ENCODE measurements at places on chromosomes 7 and 10.

- no peak for DNase-seq
Measured at GRCh38 chr7:79823246-79823951, 311.2 kb upstream of the GNAI1 start.

- no peak for DNase-seq
Measured at GRCh38 chr7:120218712-120219111, 54.3 kb upstream of the KCND2 start.

DNA sequence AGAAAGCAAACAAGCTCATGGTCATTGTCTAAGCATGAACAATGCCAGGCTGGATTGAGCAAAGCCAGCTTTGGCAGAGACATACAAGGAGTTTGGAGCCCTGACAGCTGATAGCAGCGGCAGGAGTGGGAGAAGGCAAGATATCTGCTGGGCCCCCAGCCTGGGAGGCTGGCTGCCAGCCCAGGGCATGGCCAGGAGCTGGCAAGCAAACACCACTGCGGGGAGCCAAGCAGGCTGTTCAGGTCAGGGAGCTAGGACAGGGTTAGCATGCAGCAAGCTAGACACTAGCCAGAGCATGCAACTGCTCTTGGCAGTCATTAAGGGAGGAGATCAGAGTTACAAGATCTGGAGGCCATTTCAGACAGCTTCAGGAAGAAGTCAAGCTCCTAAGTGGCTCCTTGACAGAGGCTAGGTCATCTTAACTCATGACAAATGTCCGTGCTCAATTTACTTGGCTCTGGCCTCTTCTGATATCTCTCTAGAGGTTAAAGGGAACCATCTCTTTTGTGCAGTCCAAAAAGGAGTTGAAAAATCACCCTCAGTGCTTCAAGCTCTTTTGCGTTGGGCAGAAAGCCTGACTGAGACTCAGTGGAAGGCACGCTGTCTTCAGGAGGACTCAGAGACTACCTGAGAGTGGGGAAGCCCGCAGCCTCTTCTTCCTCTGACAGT lies 436.8 kb upstream of the C7orf33 start:
- DNase-seq: no peak

DNA sequence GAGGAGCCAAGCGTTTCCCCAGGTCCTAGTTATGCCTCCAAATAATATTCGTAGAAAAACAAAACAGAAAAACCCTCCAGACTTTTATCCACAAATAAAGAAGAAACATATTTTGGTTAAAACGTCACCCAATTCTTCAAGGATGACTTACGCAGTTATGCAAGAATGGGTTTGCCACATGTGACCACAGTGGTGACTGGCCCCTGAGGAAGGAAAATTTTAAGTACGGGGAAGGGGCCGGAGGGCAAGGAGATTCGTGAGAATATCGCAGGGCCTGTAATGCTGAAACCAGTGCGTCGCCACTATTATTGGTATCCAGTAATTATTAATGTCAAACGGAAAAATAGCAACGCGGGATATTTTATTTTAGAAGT lies 537 bp upstream of the MRPS24 start:
- DNase-seq: peak; percentile 93

DNA sequence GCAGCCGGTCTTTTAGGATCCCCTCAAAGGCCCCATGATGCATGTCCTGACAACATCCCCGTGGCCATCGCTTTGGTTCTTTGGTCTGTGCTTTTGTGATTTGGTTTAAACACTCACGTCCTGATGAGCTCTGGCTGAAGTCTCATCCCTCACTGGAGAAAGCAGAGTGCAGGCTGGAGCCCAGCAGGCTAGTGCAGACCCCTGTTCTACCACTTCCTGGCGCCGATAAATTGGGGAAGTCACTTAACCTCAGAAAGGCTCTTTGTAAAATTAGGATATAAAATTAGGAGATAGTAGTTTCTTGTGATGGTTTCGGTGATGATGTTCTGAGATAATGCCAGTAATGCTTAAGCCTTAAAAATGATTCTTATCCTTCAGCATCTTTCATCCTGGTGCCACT lies 307.6 kb downstream of the GFRA1 start:
- DNase-seq: no peak

- DNase-seq: peak; percentile 8
Measured at GRCh38 chr10:123494301-123494808, 171.8 kb upstream of the GPR26 start.

- DNase-seq: peak; percentile 10
Measured at GRCh38 chr7:118949031-118949430, 724.5 kb downstream of the ANKRD7 start.

GRCh38 chr7:142240546-142240945 lies 17.3 kb downstream of the PRSS58 start:
- no peak for DNase-seq

GRCh38 chr10:43202657-43203447 lies 64.0 kb downstream of the RASGEF1A start:
- DNase-seq: no peak

DNA sequence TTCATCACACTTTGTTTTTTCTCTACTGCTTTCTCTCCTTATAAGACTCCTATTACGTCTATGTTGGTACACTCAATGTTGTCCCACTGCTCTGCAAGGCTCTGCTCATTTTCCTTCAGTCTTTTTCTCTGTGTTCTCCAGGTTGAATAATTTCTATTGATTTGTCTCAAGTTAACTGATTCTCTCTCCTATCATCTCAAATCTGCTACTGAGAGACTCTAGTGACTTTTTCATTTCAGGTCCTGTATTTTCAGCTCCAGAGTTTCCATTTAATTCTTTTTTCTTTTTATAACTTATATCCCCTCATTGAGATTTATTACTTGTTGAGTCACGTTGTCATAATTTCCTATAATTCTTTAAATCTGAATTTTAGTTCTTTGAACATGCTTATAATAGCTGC lies 100.9 kb downstream of the RNLS start:
- no peak for DNase-seq

GRCh38 chr10:103481974-103482531 lies 3.0 kb upstream of the CALHM3 start:
- DNase-seq: peak; percentile 42

DNA sequence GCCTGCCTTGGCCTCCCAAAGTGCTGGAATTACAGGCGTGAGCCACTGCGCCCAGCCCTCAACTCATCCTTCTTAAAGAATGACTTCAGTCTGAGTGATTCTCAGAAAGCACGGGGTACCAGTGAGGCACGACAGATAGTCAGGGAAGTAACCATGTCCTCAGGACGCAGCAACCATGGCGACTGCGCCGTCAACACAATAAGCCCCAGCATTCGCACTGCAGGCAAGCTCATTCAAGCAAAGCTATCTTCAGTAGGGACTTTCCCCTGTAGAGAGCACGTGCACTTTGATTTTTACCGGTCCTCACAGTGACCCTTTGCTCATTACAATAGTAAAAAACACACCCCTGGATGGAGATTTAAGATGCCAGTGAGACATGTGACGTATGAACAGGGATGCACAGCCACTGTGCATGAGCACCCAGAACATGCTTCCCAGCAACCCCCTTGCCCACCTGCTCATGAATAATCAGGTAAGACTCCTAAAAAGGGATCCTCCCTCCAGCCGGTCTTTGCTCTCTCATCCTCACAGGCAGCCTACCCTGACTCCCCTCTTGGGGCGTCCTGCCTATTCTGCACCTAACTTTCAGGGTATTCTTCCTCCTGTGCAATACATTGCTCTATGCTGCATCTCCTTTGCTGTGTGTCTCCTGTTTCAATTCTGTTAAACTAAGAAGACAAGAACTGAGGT lies 9.1 kb downstream of the WDR86 start:
- no peak for DNase-seq

DNA sequence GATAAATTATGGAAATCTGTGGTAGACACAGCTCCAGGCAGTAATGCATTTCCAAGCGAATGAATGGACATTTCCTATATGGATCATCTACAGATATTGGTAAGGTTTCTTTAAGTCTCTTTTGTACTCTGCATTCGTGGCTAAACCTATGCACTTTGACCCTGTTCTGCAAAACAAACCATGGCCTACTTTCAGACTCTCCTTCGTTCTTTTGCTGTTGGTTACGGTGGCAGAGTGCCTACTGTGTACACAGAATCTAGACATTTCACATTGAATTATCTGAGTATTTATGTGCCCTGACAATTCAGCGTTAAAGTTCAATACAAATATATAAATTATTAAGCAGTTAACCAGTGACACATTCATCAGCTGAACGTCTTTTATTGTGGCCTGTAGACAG lies 93.3 kb downstream of the MGMT start:
- no peak for DNase-seq

DNA sequence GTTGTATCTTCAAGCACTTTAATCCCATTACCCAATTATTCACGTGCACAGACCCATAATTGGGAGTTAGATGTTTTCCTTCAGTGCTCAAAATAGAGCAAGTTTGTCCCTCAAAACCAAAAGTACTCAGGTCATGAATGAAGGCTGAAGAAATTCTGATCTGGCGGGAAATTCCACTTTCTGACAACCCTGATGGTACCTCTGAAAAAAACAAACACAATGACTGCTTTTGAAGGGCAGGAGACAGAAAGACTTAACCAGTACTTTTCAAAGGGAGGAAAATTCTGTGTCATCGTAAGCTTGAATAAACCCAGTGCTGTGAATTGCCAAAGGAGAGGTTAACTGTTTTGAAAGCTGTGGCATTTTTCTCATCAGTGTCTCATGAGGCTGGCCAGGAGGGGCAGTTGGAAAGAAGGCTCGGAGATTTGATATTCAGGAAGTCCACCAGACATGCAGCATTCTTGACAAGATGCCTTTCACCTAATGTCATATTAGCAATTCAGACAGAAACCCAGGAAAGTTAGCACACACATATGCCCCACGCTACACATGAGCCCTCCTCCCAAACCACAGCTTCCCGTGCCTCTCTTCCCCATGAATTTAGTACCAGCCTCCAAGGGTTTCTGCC lies 347.0 kb downstream of the KCNMA1 start:
- DNase-seq: peak; percentile 93

DNA sequence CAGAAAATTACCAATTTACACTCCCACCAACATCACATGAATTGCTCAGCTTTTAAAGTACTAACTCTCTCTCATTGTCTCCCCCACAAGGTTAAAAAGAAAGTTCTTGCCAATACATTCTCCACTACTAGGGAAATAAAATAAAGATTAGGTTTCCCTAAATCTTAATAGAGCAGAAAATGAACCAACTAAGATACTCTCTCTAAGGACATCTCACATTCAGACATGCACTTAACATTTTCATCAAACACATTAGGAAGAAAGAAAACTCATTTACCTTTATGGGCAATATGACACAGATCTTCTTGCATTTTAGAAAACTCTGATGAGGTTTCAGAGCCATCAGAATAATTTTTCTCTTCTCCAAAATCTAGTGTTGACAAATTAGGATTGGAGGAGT lies 104.1 kb upstream of the GSDME start:
- DNase-seq: no peak

- DNase-seq: no peak
Measured at GRCh38 chr7:132519936-132520335, 56.3 kb downstream of the PLXNA4 start.

DNA sequence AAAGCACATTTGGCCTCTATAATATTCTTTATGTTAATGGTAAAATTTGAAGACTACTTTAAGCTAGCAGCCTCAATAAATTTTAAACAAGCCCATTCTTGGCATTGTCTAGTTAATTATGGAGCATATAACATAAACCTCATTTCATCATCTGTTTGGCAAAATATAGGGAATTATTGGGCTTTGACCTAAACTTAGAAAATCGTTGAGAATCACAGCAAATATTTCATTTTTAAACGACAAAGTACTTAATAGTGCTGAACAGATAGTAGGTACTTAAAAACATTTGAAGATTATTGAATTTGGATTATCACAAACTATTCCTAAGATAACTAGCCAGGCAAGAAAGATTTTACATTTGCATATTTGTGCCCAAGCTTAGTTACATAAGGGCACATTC lies 73.4 kb downstream of the AGMO start:
- DNase-seq: no peak

- DNase-seq: peak; percentile 32
Measured at GRCh38 chr10:34049887-34050286, 715.4 kb upstream of the NRP1 start.

- no peak for DNase-seq
Measured at GRCh38 chr7:109745677-109746410, 1176.2 kb downstream of the DNAJB9 start.

- DNase-seq: peak; percentile 21
Measured at GRCh38 chr10:91909117-91909677, at the start of gene FGFBP3. TSS of gene FGFBP3 (minus strand) at chr10:91909486. CDS start at chr10:91908969, 517 bp downstream.

DNA sequence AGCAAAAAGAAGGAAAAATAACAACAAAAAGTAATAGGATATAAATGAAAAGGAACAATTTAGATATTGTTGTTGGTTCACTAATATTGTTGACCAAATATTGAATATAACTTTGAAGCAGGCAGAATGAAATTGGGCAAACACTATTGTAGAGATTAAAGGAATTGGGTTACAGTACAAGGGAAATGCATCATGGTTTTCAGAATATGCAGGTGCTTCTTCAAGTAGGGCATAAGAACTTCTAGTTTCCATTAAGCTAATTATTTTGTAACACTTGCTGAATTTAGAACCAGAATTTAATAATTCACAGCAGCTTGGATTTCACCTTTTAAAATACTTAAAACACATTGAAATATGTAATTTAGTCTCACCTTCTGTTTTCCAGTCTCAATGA lies 36.5 kb downstream of the RPA3 start:
- no peak for DNase-seq

DNA sequence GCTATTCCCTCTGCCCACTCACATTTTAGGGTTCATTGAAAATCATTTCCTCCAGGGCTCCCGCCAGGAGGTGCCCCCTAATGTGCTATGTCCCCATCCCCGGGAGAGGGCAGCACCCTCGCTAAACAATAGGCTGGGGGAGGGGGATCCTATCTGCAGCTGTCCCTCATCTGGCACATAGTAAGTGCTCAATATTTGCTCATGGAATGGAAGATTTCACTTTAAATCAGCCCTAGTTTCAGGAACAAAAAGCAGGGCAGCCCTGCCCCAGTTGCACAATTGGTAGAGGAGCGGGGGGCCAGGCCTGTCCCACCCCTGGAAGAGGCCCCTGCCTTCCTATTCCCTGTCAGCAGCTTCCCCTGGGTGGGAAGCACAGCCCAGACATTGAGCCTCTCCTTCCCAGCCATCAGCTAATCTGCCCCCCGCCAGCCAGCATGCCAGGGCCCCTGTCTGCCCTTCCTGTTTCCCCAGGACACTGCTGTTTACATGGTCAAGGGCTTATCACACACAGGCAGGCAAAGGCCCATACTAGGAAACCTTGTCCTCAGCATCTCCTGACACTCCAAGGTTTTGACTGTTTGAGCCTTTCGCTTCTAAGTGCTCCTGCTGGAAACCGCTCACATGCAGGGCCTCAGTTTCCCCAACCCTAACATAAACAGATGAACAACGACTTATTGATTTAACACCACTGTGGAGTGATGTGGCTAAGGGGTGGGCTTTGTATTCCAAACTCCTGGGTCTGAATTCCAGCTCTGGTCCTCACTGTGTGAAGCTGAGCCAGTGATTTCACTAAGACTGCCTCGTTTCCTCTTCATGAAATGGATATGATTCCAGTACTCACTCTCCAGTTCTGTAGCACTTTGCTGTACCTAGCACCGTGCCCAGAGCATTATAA lies 130.7 kb upstream of the ZMIZ1 start:
- DNase-seq: no peak

DNA sequence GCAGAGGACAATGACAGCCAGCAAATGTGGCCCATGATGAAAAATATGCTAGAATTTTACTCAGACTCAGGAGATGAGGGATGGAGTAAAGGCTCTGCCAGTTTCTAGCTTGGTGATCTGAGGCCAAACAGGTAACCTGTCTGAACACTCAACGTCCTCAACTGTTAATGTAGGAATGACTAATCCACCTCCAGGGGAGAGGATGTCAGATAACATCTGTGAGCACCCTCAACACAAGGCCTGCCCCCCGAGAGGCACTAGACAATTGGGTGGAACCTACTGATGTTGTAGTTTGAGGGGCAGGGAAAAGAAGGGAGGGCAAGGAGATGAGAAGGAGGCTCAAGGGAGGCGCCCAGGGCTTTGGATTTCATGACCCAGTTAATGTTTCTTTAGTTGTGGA lies 445.1 kb downstream of the PLXNA4 start:
- peak; percentile 54 for DNase-seq
